T-helper 17 cell (primary cell): ENCODE measurements at places on chromosomes 5 and 9. TPM values are rescaled to one million over a fixed set of nuclear protein-coding genes. Genes with fewer than 3 reads are reported as not detected.

Gene FOXD4L3
- not detected for total RNA-seq

- no peak for DNase-seq
Measured at GRCh38 chr5:170305016-170305645, 7.6 kb upstream of the LCP2 start.

GRCh38 chr9:13932528-13933267 lies 381.2 kb downstream of the NFIB start:
- DNase-seq: no peak

GRCh38 chr9:77944556-77945243 lies 86.9 kb downstream of the GNAQ start:
- DNase-seq: no peak

DNA sequence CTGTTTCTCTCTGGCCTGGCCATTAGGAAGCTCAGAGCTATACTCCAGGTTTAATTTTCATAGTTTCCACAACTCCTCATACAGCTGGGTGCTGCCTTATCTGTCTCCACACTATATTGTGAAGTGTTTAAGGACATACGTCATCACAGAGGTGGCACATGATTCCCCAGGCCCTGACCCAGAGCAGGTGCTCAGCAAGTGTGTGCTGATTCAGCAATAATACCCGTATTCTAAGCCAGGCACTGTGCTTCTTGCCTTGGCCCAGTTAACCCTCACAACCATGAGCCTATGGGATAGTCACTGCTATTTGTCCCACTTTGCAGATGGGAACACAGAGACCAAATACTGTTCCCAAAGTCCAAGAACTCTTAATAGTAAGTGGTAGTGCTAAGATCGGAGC lies 93.5 kb upstream of the SMIM23 start:
- DNase-seq: no peak
